ENCODE measurements at places on chromosomes 2 and 18. TPM values are rescaled to one million over a fixed set of nuclear protein-coding genes. Genes with fewer than 3 reads are reported as not detected.
A peak's percentile ranks its signal among the peaks of the same experiment; 100 is the strongest.

C2orf69 gene
- polyA plus RNA-seq: 6.1 TPM

GAREM2 gene
- polyA plus RNA-seq: 0.13 TPM

GRCh38 chr2:8312221-8312620 lies 369.6 kb upstream of the ID2 start:
- DNase-seq: no peak
- no peaks in the 10 kb centered on the region for H3K4me1 ChIP-seq
- no peak overlapping the region for H3K27ac ChIP-seq
- no peaks in the 10 kb centered on the region for H3K27me3 ChIP-seq

- no peak overlapping the region for H3K4me3 ChIP-seq
- no peak overlapping the region for H3K27ac ChIP-seq
- peaks cover 17% of the 10 kb centered on the region for H3K4me1 ChIP-seq
- no peak for DNase-seq
- no peaks in the 10 kb centered on the region for H3K36me3 ChIP-seq
These were observed 47.4 kb downstream of the PSD4 start for GRCh38 chr2:113220970-113221708.

ZNF521 gene
- polyA plus RNA-seq: 0.75 TPM

GRCh38 chr2:654896-655295 lies 22.3 kb downstream of the TMEM18 start:
- no peak overlapping the region for H3K27ac ChIP-seq
- H3K36me3 ChIP-seq: no peaks in the 10 kb centered on the region
- no peaks in the 10 kb centered on the region for H3K4me1 ChIP-seq
- no peak overlapping the region for H3K4me3 ChIP-seq
- no peak for DNase-seq

DNA sequence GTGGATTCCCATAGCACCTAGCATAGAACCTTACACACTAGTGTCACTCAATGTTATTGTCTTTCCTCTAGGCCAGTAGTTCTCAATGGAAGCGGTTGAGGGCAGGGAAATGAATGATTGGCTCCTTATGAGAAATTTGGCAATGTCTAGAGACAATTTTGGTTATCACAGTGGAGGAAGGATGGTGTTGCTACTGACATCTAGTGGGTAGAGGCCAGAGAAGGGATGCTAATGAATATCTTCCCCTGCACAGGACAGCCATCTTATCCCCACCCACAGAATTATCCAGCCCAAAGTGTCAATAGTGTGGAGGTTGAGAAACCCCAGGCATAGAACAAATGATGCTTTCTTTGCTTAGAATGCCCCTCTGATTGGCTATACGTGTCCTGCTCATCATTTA lies 15.8 kb downstream of the C18orf63 start:
- H3K4me1 ChIP-seq: peaks cover 2% of the 10 kb centered on the region
- H3K27me3 ChIP-seq: no peaks in the 10 kb centered on the region
- no peak overlapping the region for H3K4me3 ChIP-seq
- no peak for DNase-seq
- no peak overlapping the region for H3K27ac ChIP-seq
- H3K36me3 ChIP-seq: no peaks in the 10 kb centered on the region

- DNase-seq: no peak
- peaks cover 6% of the 10 kb centered on the region for H3K4me1 ChIP-seq
- H3K27ac ChIP-seq: no peak overlapping the region
- H3K27me3 ChIP-seq: no peaks in the 10 kb centered on the region
- H3K4me3 ChIP-seq: no peak overlapping the region
These were observed 99.1 kb downstream of the SETBP1 start for GRCh38 chr18:44779753-44780292.

WDR54 gene
- polyA plus RNA-seq: 3.0 TPM

- H3K36me3 ChIP-seq: peaks cover 2% of the 10 kb centered on the region
- no peaks in the 10 kb centered on the region for H3K4me1 ChIP-seq
- no peak overlapping the region for H3K4me3 ChIP-seq
- no peaks in the 10 kb centered on the region for H3K27me3 ChIP-seq
- no peak for DNase-seq
These were observed 43.1 kb downstream of the COX7A2L start for GRCh38 chr2:42317945-42318344.

DNA sequence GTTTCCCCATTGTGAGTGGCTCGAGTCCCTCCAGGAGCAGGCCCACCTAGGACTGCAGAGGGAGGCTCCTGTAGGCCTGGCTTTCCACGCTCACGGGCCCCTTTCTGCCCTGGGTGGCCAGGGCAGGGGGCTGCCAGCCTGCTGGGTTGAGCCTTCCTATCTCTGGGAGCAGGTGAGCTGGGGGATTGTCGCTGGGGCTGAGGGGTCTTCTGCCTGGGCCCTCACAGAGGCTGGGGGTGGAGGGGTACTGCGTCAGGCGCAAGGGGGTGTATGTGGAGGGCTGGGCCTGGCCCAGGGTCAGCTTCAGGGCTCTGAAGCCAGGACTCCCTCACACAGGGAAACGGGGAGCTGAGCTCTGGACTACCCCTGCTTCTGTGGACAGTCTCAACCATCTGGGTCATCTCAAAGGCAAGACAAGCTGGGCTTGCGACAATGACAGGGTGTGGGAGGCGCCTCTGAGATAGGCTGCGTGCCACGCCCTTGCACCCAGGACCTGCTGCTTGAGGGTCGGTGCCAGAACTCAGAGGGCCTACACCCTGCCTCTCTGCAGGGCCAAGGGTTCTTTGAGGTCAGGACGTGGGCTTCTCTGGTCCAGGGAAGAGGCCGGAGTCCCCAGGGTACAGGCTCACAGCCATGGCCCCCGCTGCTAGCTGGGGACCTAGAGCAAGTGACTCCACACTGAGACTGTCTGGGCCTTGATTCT lies 206.1 kb downstream of the TWIST2 start:
- DNase-seq: no peak
- no peaks in the 10 kb centered on the region for H3K4me1 ChIP-seq
- no peaks in the 10 kb centered on the region for H3K27me3 ChIP-seq
- no peak overlapping the region for H3K27ac ChIP-seq
- no peak overlapping the region for H3K4me3 ChIP-seq

GRCh38 chr2:15777795-15778371 lies 162.5 kb upstream of the MYCN start:
- no peaks in the 10 kb centered on the region for H3K27me3 ChIP-seq
- H3K27ac ChIP-seq: no peak overlapping the region
- DNase-seq: no peak

DNA sequence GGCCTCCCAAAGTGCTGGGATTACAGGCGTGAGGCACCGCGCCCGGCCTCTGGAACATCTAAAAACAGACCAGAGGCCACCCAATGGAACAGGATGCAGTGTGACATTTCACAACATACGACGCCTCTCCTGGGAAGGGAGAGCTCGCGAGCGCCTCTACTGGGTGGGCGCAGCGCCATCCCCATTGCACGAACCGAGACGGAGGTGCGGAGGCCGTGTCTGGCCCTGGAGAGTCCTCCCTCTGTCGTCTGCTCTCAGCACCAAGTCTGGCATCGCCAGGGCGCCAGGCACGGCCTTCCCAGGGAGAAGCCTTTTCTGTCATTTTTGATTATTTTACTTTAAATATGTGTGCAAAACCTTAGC lies 9.4 kb upstream of the GBX2 start:
- no peak overlapping the region for H3K27ac ChIP-seq
- H3K4me1 ChIP-seq: peaks cover 14% of the 10 kb centered on the region
- H3K4me3 ChIP-seq: peak overlapping the region; percentile 37
- no peak for DNase-seq

GRCh38 chr2:147442816-147443215 lies 402.0 kb upstream of the ACVR2A start:
- no peak overlapping the region for H3K27ac ChIP-seq
- no peaks in the 10 kb centered on the region for H3K4me1 ChIP-seq
- no peak overlapping the region for H3K4me3 ChIP-seq
- H3K27me3 ChIP-seq: no peaks in the 10 kb centered on the region

GPR35 gene
- 0.38 TPM for polyA plus RNA-seq

DNA sequence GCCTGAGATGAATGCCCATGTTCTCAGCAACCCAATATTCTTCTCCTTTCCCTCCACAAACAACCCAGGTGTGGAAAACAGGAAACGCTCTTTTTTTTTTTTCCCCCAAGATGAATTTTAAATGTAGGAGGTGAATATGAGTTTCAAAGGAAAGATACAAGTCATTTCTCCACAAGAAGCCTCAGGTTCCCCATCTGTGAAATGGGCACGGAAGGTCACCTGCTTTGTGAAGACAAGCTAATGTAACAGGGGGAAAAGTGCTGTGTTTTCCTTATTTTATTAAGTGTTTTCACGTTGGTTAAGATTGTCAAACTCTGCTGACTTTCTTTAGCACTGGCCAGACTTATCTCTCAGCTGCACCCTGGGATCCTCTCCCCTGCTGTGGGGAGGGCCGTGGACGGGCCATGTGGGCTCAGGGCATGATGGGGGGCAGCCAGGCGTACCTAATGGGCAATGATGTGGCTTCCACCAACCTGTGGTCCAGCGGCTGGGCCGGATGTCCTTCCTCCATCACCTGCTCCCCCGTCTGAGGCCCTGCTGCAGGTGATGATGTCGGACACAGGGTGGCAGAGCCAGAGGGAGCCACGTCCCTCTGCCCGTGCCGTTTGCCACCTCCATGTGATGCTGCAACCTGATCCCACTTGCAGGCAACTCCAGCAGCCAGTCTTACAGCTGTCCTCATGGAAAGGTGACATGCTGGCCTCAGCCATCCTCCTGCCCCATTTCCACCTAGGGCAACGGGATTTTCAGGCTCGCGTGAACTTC lies 130.0 kb upstream of the PXDN start:
- peaks cover 11% of the 10 kb centered on the region for H3K27me3 ChIP-seq
- no peak overlapping the region for H3K4me3 ChIP-seq
- no peaks in the 10 kb centered on the region for H3K4me1 ChIP-seq
- H3K36me3 ChIP-seq: no peaks in the 10 kb centered on the region

DNA sequence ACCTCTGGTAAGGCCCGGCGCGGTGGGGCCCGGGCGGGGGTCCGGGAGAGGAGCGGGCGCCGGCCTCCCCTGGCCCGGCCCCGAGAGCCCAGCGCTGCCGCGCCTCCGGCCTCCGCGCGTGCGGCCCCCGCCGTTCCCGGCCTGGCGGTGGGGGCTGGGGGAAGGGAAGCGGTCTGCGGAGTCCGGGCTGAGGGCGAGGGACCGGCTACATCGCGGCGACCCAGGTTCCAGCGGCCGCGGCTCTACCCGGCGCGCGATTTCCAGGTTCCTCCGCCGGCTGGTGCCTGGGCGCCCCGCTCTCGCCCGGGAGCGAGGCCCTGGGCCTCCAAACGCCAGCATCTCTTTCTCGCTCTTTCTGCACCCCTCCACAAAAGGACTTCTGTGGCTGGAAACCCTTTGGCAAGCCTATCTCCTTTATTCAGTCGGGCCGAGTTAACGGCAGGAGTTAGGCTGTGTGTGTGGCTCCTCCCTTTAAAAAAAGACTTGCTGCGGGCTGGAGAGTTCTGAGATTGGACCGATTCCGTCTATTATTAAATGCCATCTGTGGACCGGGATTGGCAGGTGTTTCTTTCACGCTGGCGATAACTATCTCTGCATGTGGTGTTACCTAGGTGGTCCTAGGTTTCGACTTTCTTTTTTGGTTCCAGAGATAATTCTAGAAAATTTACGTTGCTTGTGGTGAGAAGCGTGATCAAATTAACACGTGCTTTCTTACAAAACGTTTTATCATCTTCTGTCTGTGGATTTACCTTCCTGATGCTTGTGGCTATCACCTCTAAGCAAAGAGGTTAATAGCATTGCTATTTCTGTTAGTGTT lies 592 bp downstream of the ME2 start:
- peak overlapping the region; percentile 97 for H3K27ac ChIP-seq
- no peaks in the 10 kb centered on the region for H3K4me1 ChIP-seq
- H3K4me3 ChIP-seq: peak overlapping the region; percentile 85
- H3K36me3 ChIP-seq: no peaks in the 10 kb centered on the region

GRCh38 chr2:168835969-168836368 lies 33.5 kb downstream of the NOSTRIN start:
- no peak overlapping the region for H3K4me3 ChIP-seq
- no peaks in the 10 kb centered on the region for H3K36me3 ChIP-seq
- no peak for DNase-seq

GRCh38 chr2:14632133-14632936 lies at the start of gene LRATD1:
LRATD1 (plus strand) TSS chr2:14632717; CDS start chr2:14633980, 1,263 bp downstream.
- H3K4me1 ChIP-seq: peaks cover 35% of the 10 kb centered on the region
- no peaks in the 10 kb centered on the region for H3K36me3 ChIP-seq
- H3K27me3 ChIP-seq: peaks cover 5% of the 10 kb centered on the region
- DNase-seq: peak; percentile 77
- H3K27ac ChIP-seq: no peak within 1 kb of the TSS

DNA sequence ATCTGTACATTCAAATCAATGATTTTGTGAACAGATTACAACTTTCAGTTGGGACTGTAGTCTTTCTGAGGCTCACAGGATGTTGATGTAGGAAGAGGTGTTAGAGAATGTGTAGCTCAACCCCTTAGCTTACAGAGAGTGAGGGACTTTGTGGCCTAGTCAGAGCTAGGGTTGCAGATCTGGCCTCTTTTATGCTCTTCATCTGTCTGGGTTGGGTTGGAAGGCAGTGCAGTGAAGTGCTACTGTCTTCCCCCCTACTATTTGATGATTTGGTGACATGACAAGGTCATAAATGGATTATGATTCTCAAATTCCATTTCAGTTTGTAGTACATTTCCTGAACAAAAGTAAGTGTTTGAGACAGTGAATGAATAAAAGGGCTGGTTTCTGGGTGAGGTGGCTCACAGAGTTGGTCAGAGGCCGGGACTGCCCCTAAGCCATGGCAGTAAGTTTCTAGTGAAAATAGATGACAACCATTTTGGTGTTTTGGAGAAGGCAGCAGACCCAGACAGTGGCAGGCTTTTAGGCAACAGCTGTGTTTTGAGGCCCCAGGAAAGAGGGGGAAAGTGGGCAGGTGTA lies 21.6 kb downstream of the MAP4K4 start:
- H3K4me3 ChIP-seq: no peak overlapping the region
- DNase-seq: no peak
- H3K27me3 ChIP-seq: no peaks in the 10 kb centered on the region
- H3K36me3 ChIP-seq: no peaks in the 10 kb centered on the region
- no peaks in the 10 kb centered on the region for H3K4me1 ChIP-seq
- H3K27ac ChIP-seq: no peak overlapping the region

DNA sequence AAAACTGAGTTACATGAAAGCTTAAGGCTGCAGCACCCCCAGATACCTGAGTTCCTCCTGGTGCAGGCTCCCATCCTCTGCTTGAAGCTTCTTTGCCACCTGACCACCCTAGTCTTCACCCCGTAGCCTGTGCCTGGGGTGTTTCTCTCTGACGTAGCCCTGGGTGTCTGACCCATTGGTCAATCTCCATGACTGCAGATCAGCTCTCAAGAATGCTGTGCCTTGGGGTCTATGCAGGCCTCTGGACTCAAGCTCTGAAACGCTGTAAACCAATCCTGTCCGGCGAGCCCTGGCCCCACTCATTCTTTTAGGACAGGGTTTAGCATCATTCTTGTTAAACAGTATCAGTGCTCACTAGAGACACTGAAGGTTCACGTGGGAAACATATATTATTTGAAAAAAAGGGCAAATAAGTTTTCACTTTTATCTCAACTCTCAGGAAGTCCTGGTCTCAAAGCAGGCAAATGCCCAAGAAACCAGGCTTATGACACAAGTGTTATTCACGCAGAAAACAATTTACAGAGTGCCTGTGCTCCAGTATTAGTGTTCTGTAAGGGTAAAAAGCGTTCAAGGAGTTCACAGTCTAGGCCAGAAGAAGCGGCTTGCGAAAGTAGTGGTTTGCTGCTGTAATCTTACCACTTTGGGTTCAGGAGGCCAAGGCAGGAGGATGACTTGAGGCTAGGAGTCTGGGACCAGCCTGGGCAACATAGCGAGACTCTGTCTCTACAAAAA lies 22.8 kb upstream of the PPP4R1 start:
- no peak overlapping the region for H3K4me3 ChIP-seq
- no peaks in the 10 kb centered on the region for H3K4me1 ChIP-seq
- H3K36me3 ChIP-seq: no peaks in the 10 kb centered on the region
